ENCODE measurements at places on chromosomes 6 and 20.

GRCh38 chr6:98467902-98468301 lies 366.5 kb upstream of the POU3F2 start:
- no peak for DNase-seq

DNA sequence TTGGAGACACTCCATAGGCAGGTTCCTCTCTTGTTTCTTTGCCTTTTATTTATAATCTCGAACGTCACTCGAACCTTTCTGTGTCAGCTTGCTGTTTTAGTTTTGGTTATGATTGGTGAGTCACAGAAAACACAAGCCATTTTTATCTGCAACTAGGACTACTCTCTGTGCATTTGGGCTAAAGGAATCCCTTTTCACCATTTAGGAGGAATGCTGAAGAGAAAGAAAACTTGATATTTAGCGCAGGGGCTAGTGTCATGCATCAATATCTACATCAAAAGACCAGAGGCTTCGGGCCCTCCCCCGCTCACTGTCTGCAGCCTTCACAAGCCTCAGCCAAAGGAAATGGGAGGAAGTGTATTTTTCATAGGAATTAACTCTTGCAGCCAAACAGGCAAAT lies 507.8 kb upstream of the CITED2 start:
- DNase-seq, result no peak

GRCh38 chr6:3383525-3383924 lies 73.3 kb downstream of the SLC22A23 start:
- no peak for DNase-seq

DNA sequence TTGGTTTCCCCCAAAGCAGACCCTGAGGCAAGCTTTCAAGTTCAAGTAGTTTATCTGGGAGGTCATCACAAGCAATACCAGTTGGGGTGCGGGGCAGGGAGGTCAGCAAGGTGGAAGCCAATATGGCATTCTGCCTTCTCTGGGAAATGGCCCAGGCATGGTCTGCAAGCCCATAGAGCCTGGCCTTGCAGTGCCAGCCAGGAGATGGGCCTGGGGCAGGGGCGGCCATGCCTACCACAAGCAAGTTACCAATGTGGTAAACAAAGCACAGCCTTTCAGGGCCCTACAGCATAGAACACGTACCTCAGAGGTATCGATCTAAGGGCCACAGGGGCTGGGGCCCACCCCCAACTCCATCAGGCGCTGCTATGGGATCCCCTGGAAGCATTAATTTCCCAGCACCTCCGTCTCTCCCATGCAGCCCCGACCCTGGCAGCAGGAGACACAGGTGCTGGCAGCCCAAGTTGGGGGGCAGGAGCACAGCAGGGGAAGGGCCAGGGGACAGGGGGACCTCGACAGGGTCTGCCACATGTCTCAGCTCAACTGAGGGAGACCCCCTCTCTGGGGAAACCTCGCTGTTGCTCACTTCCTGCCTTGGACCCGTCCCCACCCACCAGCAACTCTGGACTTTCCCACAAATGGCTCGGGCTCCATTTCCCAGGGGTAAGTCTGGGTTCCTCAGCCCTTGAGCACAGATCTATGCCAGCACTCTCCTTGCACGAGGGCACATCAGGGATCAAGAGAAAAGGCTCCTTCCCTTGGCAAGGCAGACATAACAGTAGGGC lies 369.0 kb downstream of the PREX1 start:
- no peak for DNase-seq

DNA sequence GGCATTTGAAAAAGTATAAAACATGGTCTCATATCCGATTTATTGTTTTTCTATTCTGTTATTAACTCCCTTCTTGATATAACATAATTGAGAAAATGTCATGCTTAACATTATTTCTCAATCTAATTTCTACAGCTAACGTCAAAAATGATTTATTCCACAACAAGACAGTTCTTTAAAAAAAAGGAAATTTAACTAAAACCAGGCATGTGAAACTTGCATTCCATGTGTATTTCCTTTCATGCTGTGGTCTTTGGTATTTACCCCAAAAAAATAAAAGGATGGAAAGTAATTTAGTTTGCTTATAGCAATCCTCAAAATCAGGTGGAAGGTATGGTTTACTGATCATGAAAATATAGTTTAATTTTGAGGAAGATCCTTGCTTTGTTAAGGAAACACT lies 142.8 kb downstream of the COL21A1 start:
- no peak for DNase-seq

GRCh38 chr6:44309631-44310030 lies 3.5 kb downstream of the AARS2 start:
- no peak for DNase-seq

GRCh38 chr20:44776980-44777379 lies 31.3 kb downstream of the KCNK15 start:
- no peak for DNase-seq

DNA sequence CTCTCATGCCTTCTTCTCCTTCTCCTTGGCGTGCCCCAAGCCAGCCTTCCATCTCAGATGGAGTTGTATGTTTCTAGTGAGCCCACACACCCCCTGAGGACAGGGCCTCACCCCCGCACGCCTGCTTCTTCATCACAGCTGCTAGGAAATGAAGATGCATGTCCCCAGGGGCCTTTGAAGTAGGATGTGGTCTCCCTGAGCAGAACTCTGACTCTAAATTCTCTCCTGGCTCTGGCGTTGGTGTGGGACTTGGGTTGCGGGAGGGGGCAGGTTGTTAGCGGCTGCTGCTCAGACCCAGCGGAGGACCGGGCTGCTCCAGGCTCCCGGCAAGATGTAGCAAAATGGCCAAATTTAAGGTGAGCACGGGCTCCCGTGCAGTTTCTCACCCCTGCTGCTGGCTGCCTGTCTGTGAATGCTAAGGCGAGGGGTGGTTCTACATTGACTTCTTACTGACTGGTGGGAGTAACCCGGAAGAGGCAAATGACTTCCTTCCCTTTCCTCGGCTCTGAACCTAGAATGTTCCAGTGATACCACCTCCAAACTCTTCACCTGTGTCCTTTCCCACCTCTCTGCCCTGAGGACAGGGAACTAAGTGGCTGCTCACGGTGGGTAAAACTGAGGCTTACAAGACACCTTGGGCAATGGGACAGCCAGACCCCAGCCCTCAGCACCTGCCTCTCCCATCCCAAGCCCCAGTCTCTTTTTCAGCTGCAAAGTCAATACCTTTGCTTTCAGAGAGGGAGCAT lies 8.8 kb downstream of the SYNJ2 start:
- no peak for DNase-seq

- no peak for DNase-seq
Measured at GRCh38 chr6:139732451-139732850, 358.0 kb upstream of the CITED2 start.

DNA sequence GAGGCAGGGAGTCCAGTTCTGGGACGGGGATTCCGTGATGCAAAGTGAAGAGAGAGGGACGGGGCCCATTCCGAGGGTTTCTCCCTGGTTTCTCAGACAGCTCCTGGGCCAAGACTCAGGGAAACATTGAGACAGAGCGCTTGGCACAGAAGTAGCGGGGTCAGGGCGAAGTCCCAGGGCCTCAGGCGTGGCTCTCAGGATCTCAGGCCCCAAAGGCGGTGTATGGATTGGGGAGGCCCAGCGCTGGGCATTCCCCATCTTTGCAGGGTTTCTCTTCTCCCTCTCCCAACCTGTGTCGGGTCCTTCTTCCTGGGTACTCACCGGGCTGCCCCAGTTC lies 35.9 kb upstream of the HLA-G start:
- no peak for DNase-seq

GRCh38 chr20:32516583-32517517 lies 68.3 kb downstream of the NOL4L start:
- DNase-seq, result peak; percentile 62

- no peak for DNase-seq
Measured at GRCh38 chr6:148700741-148701311, 46.0 kb upstream of the UST start.

DNA sequence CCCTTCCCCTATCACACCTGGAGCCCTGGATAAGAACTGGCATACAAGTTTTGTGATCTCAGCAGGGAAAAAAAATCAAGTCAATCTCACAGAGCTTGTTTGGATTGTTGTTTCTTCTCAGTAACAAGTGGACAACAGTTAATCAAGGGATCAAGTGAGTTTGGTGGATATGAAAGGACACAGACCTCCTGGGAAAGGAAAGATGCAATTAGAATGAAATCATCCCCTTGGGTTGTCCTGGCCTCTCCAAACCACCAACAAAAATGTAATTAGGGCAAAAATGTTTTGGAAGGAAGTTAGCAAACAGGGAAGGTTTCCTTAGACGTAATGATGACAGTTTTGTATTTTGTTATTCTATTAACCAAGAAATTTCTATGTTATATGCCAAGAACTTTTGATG lies 99.1 kb upstream of the PRDM1 start:
- no peak for DNase-seq

DNA sequence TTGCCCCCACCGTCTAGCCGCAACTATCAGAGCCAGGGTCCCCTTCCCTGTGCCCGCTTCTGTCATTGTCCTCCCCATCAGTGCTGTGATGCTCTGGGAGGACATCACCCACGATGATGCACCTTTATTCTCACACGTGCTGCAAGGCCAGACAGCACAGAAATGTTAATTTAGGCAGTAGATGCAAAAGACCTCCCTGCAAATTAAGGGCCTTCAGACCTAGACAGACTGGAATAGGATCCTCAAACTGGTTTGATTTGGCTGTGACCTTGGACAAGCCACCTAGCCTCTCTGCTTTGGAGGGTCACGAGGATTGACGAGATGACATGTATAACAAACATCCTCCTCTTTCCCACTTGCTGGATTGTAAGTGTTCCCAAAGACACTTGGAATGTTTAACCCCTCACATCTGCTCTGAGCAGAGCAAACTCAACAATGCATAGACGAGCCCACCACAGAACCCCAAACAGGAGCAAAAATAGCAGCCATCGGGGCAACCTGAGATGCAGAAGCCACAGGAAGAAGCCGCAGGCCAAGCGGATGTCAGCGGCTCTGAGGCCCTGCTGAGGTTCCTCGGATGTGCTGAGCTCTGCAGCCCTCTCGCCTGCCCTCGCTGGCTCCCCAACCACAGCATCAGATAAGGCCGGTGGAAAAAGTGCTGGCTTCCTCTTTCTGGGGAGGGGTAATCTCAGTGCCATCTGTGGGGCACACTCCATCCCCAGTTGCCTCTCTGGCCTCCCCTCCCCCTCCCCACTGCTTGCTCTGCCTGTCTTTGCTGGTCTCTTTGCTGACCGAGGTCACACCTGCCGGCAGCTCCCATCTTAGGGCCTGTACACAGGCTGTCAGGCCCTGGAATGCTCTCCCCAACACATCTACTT lies 35.3 kb downstream of the TOX2 start:
- DNase-seq, result no peak

- no peak for DNase-seq
Measured at GRCh38 chr6:169839029-169839481, 87.6 kb downstream of the ERMARD start.

- DNase-seq, result no peak
Measured at GRCh38 chr6:107473660-107474059, 14.3 kb upstream of the PDSS2 start.

DNA sequence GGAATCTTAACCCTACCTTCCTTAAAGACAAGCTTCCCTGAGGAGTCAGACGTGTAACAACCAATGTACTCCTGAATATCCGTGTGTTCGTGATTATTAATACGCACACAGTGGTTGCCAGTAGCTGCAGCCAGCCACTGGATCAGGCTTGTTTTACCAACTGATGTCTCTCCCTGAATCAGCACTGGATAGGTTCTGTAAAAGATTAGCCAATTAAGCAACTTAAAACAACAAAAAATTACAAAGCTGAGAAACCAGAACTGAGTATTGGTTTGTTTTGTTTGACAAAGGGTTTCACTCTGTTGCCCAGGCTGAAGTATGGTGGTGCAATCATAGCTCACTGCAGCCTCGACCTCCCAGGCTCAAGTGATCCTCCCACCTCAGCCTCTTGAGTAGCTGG lies 69.3 kb downstream of the MDN1 start:
- DNase-seq, result no peak

DNA sequence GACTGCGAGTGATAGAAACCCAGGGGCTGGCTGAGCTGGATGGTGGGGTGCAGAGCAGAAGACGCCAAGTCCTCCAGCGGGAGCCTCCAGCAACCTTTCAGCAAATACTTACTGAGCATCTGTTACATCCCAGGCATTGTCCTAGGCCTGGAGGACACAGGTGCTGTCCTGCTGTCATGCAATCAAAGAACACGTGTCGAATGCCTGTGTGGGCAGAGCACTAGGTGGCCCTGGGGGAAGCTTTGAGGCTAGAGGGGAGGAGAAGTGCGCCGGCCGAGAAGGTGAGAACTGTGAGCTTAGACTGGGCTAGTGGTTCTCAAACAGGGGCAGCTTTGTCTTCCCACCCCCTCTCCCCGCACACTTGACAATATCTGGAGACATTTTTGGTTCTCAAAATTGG lies 233.6 kb downstream of the BMP7 start:
- no peak for DNase-seq

GRCh38 chr6:56521454-56521853 lies 121.2 kb downstream of the DST start:
- no peak for DNase-seq

- DNase-seq, result no peak
Measured at GRCh38 chr6:2839195-2839981, 2.3 kb downstream of the SERPINB1 start.

- DNase-seq, result no peak
Measured at GRCh38 chr6:140817176-140817575, 1315.5 kb upstream of the GJE1 start.

DNA sequence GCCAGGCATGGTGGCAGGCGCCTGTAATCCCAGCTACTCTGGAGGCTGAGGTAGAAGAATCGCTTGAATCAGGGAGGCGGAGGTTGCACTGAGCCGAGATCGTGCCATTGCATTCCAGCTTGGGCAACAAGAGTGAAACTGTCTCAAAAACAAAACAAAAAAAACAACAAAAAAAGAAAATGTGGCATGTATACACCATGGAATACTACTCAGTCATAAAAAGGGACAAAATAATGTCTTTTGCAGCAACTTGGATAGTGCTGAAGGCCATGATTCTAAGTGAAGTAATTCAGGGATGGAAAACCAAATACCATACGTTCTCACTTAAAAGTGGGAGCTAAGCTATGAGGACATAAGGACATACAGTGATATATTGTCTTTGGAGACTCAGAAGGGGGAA lies 96.3 kb downstream of the MYB start:
- no peak for DNase-seq

GRCh38 chr6:87336367-87336766 lies 7.3 kb upstream of the GJB7 start:
- no peak for DNase-seq

DNA sequence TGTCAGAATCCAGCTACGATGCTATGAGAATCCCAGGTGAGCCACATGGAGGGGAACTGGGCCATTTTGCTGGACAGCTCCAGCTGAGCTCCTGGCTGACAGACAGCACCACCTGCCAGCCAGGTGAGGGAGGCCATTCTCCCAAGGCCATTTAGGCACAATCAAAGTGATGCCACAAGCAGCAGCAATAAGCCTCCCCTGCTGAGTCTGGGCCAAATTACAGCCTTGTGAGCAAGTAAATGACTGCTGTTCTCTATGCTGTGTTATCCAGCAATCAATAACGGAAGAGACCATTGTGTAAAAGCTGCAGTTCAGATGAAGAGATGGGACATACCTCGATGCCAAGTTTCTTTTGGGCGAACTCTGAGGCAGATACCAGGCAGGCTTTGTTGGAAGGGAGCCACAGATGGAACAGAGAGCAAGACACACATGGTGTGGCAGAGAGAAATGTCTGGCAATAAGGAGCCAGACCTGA lies 14.0 kb upstream of the SCGN start:
- no peak for DNase-seq

- no peak for DNase-seq
Measured at GRCh38 chr6:130943738-130944137, 116.5 kb downstream of the SMLR1 start.

Measured in anterior cingulate cortex (tissue), 58 donors.